ENCODE measurements at places on chromosomes 12 and 14.

- DNase-seq = no peak
These were observed 128.5 kb downstream of the HMGA2 start for GRCh38 chr12:65952737-65953209.

DNA sequence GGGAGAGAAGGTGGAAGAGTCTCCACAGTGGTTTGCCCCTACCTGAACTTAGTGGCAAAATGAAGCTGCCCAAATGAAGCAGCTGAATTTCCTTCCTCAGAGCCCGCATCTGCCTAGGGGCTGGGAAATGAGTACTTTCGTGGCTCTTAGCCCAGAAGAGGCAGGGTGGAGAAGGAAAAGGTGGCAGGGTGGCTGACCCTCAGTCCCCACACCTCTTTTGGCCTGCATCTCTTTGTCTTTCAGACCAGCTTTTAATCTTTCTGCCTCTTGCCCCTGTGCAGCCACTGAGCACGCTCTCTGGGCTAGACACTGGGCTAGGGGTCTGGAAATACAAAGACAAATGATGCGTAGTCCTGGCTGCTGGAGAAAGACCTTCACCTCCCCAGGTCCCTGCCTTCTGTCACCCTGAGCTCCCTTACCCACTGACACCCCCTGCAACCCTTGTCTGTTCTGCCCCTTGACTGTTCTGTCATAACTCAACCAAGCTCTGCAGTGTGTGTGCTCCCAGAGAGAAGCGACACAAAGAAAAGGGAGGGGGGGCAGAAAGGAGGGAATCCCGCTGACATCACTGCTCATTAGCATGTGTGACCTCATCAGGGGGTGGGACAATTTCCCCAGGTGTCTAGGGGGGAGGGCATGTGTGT lies 371 bp upstream of the REM2 start:
- DNase-seq = peak; percentile 57

DNA sequence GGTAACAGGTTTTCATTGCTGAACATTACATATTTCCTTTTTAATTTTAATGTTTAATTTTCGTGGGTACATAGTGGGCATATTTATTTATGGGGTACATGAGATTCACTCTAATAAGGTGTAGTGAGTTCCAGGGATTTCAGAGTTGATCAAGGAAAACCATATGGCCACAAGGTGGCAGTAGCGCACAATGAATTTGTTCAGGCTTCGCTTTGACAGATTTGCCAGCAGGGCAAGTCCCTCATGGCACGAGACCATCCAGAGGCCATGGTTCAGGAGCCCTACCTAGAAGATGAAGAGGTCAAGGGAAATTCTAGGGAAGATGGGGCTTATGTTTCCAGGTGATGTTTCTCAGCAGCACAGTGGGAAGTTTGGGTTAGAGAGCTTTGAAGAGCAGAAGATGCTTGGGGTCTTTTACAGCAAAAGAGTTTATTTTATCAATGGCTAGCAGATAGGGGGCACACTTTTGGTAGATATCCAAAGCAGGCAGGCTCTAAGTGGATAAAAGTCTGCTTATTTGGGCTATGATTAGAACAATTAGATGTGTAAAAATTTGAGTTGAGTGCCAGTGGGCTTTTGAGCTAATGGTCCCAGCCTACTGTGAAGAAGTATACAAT lies 1004.4 kb downstream of the AACS start:
- no peak for DNase-seq

DNA sequence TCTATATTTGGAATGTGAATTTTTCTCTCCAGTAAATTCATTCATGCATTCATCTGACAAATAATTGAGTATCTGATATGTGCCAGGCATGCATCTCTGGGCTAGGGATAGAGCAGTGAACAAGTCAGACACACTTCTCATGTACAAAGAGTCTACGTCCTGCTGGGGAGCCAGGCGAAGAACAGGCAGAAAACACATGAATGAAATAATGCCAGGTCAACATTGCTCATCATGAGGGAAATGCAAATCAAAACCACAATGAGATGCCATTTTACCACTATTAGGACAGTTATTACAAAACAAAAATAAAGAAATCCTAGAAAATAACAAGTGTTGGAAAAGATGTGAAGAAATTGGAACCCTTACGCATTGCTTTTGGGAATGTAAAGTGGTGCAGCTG lies 90.3 kb downstream of the PAX9 start:
- no peak for DNase-seq

- DNase-seq = no peak
These were observed 171.5 kb upstream of the EEA1 start for GRCh38 chr12:93100610-93101009.

- DNase-seq = no peak
These were observed 20.7 kb downstream of the ACACB start for GRCh38 chr12:109137055-109137454.

DNA sequence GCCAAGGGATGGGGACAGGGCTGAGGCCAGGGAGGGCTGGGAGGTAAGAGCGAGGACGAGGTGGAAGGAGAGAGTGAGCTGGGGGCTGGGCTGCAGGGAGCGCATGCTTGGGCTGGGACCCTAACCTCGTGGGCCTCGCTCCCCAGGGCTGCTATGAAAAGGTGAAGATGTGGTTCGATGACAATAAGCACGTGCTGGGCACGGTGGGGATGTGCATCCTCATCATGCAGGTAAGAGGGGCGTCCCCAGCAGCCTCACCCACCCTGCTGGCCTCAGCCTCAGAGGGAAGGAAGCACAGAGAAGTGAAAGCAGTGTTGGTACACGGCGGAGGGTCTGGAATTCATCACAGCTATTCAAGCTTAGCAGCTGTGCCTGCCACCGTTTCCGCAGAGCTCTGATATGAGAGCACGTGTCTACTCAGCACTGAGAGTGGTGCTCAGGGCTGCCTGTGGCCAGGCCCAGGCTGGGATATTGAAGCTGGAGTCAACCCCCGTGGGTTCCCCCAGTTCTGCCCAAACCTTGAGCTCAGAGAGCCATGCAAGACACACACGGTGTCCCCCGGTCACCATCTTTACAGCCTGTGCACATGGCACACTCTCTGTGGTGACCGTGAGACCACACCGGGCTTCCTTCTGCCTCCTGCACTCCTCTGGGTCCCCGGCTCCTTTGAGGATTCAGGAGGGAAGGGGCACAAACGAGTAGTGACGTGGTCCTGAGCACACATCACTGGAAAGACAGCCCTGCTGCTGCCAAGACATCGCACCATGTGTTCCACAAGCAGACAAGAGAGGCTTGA lies 204.6 kb downstream of the TSPAN9 start:
- no peak for DNase-seq

GRCh38 chr12:43102546-43103264 lies 449.3 kb downstream of the ADAMTS20 start:
- no peak for DNase-seq

DNA sequence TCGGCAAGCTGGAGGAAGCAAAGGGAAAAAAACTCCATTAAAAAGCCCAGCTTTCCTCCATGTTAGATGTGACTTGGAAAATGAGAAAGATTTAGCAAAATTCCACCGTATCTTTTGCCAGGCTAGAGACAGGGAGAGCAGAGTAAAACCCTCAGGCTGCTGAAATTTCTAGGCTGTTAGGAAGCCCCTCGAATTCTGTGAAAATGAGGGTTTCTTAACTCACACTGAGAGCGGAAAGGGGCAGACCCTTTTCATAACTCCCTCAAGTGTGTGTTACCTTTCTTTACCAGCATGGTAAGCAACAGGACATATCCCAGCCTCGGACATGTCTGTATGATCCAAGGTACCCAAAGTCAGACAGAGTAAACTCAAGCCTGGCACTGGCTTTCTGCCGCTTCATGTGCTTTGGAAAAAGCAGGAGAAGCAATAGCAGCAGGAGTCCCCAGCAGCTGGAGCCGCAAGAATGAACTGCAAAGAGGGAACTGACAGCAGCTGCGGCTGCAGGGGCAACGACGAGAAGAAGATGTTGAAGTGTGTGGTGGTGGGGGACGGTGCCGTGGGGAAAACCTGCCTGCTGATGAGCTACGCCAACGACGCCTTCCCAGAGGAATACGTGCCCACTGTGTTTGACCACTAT lies at the start of gene RHOJ:
Gene RHOJ (plus strand): TSS at position 37 of the 637 bp plus-strand sequence. CDS start 427 bp downstream, at position 464.
- no peak for DNase-seq

GRCh38 chr14:36905272-36905888 lies 243.7 kb downstream of the PAX9 start:
- no peak for DNase-seq

DNA sequence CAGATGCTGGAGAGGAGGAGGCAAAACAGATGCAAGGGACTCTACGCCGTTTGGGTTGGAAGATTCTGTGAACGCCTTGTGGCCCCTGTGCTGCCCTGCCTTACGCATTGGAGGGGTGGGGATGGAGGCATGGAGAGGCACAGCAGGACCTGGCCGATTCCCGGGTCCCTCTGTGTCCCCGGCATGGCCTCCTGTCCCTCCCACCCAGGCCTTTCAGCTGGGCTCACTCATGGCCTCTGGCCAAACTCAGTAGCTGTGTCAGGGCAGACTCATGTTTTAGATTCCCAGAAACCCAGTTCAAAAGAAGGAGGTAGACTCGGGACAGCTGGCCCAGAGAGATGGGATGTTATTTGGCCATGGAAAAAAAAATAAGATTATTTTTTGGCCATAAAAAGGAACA lies 40.1 kb downstream of the TESC start:
- DNase-seq = no peak

All from CD4-positive, alpha-beta T cell treated with Interleukin-15 for 1 hour (primary cell).